Activated CD4-positive, alpha-beta T cell treated with anti-CD3 and anti-CD28 coated beads, Interleukin-2, amount 50 U/mL, for 4 hours (primary cell): ENCODE measurements at places on chromosomes 7 and 10.
A peak's percentile ranks its signal among the peaks of the same experiment; 100 is the strongest.

DNA sequence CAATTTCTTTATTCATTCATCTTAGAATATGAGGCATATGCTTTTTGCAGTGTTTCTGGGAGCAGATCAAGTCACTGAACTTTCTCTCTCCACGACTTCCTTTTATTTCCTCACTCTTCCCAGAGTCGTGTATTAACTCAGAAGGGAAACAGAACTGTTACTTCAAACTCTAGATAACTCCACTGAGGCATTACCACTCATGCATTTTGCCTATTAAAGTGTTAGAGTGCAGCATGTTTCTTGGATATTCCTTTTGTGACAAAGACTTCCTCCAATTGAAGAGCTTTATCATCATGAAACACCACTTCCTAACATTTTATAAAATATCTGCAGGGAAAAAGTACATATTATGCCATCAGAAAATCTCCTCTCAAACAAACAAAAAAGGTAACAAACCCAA lies 797.4 kb upstream of the COBL start:
- no peak for DNase-seq

- DNase-seq, result no peak
These were observed 48.9 kb downstream of the CALD1 start for GRCh38 chr7:134828361-134828760.

GRCh38 chr7:80124526-80125264 lies 9.9 kb upstream of the GNAI1 start:
- no peak for DNase-seq

- DNase-seq, result no peak
These were observed 492.5 kb downstream of the ARL4A start for GRCh38 chr7:13179775-13180523.

- DNase-seq, result no peak
These were observed 115.5 kb downstream of the WDFY4 start for GRCh38 chr10:48800007-48800675.

DNA sequence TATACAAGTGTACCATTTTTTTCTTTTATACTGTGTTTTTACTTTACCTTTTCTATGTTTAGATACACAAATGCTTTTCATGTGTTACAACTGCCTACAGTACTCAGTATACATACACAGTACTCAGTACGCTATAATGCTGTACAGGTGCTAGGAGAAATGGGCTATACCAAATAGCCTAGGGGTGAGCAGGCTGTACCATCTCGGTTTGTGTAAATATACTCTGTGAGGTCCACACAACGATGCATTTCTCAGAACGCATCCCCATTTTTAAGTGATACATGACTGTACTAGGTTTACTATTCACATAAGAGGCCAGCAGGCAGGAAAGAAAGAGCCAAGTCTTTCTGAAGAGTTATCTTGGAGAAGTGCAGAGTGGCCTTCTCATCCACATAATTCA lies 426.4 kb upstream of the MTPN start:
- no peak for DNase-seq

GRCh38 chr10:49738616-49739360 lies 23.3 kb downstream of the OGDHL start:
- DNase-seq, result no peak

- no peak for DNase-seq
These were observed 385.5 kb downstream of the SORCS3 start for GRCh38 chr10:105026566-105026965.

GRCh38 chr7:22624781-22625180 lies 102.2 kb upstream of the IL6 start:
- no peak for DNase-seq

- no peak for DNase-seq
These were observed 111.9 kb upstream of the ADAM12 start for GRCh38 chr10:126500185-126500584.

DNA sequence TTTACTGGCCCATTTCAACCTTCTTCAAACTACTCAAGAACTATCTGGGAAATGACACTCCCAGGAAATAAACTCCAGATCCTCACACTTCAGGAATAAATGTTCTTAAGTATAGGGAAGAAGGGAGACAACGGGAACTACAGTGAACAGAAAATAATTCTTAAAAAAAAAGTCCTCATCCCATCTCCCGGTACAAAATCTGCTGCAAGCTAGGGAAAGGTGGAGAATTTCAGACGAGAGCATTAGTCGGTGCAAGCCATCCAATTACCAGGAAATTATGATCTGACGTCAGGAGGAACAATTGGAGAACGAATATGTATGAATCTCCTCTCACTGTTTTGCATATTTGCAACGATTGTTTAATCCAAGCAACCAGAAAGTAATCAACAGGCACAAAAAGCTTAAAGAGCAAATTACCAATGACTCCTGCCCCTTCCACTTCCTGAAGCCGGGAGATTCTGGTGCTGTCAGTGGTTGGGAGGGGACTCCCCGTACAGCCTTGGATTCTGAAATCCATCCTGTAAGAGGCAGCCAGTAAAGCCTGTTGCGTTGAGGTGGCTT lies 15.1 kb upstream of the GATA3 start:
- DNase-seq, result no peak

GRCh38 chr10:34200355-34200901 lies 614.7 kb downstream of the PARD3 start:
- DNase-seq, result no peak

GRCh38 chr7:131735101-131735500 lies 178.7 kb upstream of the PODXL start:
- DNase-seq, result no peak

DNA sequence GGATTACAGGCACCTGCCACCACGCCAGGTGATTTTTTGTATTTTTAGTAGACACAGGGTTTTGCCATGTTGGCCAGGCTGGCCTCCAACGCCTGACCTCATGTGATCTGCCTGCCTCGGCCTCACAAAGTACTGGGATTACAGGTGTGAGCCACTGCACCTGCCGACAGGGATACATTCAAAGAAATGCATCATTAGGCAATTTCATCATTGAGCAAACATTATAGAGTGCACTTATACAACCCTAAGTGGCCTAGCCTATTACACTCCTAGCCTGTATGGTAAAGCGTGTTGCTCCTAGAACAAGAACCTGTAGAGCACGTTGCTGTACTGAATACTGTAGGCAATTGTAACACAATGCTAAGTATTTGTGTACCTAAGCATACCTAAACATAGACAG lies 350.3 kb downstream of the GALNT17 start:
- no peak for DNase-seq

DNA sequence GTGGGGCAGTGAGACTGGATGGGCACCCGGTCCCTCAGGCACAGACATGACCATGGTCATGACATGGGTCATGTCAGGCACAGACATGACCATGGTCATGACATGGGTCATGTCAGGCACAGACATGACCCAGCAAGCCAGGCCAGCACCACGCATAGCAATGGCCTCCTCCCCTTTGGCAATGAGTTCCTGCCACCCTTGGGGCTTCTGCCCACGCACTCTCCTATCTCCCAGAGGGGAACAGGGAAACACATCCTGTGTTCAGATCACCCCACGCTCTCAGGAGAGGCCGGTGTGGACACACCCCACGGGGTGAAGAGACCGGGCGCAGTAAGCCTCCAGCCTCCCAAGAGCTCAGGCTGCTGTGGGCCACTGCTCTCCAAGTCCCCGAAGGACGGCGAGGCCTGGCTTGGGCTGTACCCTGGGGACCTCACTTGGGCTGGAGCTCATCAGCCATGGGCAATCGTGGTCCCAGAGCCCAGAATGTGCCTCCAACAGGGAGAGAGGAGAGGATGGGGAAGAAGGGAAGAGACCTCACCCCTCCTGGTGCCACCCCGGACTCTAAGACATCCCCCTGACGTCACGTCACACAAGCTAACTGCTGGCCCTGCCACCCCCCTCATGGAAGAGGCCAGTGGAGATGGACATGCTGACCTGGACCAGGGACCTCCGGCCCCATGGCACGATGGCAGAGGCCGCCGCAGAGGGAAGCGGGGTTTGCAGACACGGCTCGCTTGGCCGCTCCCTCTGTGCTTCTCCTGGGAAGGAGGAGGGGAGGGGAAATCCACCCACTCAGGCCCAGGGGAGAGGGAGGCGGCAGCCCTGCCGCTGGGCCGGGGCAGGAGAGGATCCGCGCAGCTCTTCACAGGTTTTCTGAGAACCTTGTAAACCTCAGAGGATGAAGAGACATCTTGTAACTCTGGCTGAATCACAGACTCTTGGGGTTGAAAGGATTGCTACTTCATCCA lies 269.6 kb downstream of the ELFN1 start:
- DNase-seq, result peak; percentile 37

DNA sequence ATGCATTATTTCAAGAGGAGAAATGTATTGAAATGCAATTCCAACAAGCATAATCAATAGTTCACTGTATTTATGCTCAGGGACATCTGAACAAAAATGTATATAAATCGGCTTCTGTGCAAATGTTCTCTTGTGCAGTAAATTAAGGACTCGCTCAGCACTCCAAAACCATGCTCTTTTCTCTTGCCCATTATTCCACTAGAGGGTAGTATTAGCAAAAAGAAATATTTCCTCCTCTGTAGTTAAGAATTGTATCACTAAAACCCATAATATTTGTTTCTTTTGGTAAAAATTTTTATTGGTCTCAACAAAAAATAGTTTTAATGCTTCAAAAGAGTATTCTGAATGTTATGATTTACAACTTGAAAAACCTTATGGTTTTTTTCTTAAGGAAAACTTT lies 803.1 kb downstream of the PCDH15 start:
- DNase-seq, result no peak

DNA sequence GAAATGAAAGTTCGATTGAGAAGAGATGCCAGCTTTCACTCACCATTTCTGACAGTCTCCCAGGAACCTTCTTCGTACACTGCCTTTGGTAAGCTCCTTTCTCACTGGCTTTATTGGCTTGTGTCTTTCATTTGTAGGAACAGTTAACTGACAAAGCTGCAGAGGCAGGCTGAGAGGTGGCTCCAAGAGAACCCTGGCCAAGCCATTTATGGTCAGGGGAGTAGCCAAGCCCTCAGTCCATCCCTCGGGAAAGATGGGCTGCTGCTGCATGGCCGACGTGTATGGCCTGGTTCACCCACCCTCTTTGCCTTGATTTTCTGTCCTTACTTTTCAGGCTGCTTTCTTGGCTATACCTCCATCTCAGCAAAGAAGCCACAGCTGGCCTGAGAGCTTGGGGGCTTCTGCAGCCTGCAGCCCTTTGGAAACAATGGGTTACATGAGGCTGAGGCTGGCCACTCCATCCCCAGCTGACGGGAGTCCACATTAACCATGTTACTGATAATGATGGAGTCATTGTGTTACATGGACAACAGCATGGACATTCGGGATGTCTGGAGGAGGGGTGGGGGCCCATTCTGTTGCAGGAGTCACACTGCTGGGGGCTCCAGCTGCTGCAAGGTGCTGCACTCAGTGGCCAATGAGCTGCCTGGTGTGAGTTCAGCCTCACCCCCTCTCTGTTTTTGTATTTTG lies at the start of gene OPALIN:
Gene OPALIN, minus strand, starts transcription at position 152 of the 690 bp plus-strand sequence. Its CDS starts 106 bp downstream, at position 46.
- DNase-seq, result no peak

DNA sequence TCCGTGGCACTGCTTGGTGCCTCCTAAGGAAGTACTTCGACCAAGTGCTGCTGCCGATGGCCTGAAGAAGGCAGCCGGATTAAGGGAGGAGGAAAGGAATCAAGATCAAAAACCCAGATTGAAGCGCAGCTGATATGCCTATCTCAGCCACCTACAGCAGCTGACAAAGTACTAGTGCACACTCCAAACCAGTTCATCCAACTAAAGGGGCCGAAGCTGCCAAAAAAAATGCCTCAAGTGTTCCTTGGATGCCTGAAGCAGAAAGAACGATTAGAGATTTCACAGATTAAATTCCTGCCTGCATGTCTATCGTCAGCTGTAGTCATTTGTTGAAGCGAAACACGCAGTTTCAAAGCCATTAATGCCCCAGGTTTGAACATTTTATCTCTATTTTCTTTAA lies 65.7 kb downstream of the TNRC18 start:
- DNase-seq, result no peak

- no peak for DNase-seq
These were observed 61.7 kb upstream of the ZNRF2 start for GRCh38 chr7:30222515-30223215.

DNA sequence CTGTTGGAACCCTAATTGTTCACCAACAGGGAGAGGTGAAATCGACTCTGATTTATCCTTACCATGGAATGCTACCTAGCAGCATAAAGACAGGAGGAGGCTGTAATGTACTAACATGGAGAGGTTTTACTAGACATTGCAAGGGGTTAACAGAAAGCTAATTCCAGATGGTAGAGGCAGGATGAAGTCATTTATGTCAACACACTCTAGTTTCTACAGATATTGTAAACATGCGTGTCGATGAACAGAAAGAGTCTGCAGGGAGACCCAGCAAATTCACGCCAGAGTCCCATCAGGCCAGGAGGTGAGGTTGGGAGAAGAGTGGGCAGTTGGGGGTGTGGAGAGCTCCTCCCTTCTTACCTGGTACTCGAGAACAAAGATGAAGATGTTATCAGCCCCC lies 7.0 kb downstream of the NPC1L1 start:
- no peak for DNase-seq

DNA sequence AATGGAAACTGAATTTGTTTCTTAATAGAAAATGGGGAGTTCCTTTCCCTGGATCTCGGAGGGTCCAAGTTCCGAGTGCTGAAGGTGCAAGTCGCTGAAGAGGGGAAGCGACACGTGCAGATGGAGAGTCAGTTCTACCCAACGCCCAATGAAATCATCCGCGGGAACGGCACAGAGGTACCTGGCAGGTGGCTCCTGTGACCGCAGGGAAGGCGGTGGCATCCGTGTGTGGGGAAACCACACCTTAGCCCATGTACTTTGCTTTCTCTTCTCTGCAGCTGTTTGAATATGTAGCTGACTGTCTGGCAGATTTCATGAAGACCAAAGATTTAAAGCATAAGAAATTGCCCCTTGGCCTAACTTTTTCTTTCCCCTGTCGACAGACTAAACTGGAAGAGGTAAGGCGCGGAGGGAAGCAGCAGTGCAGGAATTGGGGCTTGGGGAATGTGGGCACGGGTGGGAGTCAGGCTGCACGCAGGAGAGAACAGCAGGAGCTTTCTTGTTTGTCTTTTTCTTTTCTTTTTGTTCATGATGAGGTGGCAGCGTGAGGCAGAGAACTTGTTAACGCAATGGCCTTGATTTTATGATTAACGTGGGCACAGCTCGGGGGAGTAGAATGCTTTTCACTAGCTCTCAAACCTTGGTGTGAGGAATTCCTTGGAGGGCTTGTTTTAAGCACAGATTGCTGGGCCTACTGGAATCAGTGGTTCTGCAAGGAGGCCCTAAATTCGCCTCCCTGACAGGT lies 12.8 kb downstream of the HKDC1 start:
- peak; percentile 34 for DNase-seq

DNA sequence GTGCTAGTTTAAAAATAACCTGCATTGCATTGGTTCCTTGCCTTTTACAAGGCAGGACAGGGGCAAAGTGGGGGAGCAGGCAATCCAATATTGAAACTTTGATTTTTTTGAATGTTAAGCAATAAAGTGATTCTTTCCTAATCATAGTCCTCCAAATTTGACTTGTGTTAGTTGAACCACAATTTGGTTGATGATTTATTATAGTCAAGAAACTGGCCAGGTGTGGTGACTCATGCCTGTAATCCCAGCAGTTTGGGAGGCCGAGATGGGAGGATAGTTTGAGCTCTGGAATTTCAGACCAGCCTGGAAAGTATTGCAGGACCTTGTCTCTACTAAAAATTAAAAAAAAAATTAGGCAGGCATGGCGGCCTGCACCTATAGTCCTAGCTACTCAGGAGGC lies 27.9 kb upstream of the ABLIM1 start:
- no peak for DNase-seq
